ENCODE measurements at places on chromosomes 4 and X.

DNA sequence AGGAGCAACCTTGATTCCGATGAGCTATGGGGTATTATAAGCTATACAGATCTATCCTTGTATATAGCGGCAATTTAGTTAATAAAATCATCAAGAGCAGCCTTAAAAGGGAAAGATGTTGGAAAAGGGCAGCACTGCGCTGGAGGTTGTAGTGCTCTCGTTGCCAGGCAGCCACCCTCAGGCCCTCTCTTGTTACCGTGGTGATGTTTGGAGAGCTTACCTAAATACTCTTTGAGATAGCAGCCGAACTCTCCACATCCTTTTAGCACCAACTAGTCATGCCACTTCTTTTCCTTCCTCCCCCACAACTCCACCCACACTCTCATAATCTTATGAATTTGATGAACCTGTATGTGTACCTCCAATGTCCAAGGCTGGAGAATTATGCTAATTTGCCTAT is 3.8 kb upstream of the RADX start:
- DNase-seq = no peak
- H3K27me3 ChIP-seq = peaks cover 9% of the 10 kb centered on the region
- no peak overlapping the region for H3K27ac ChIP-seq
- no peaks in the 10 kb centered on the region for H3K36me3 ChIP-seq

- H3K36me3 ChIP-seq = no peaks in the 10 kb centered on the region
- H3K27ac ChIP-seq = no peak overlapping the region
- no peaks in the 10 kb centered on the region for H3K27me3 ChIP-seq
Measured at GRCh38 chrX:71177327-71177726, 32.7 kb downstream of the NLGN3 start.

- H3K27ac ChIP-seq = no peak overlapping the region
- H3K4me1 ChIP-seq = peaks cover 18% of the 10 kb centered on the region
- peaks cover 5% of the 10 kb centered on the region for H3K36me3 ChIP-seq
- DNase-seq = no peak
Measured at GRCh38 chrX:19569121-19569805, 54.0 kb upstream of the MAP3K15 start.

DNA sequence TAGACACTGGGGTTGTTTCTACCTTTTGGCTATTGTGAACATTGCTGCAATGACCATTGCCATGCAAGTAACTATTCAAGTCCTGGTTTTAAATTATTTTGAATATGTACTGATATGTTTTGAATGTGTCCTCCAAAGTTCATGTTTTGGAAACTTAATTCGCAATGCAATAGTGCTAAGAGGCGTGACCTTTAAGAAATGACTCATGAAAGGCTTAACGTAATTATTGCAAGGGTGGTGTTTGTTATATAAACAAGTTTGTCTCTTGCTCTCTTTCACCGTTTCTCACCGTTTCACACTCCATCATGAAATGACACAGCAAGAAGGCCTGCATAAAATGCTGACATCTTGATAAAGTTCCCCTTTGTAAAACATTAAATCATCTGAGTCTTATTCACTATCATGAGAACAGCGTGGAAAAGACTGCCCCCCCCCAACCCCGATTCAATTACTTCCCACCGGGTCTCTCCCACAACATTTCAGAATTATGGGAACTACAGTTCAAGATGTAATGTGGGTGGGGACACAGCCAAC is 506.9 kb upstream of the FAM47C start:
- no peak overlapping the region for H3K27ac ChIP-seq
- no peak for DNase-seq
- H3K4me1 ChIP-seq = no peaks in the 10 kb centered on the region
- no peaks in the 10 kb centered on the region for H3K27me3 ChIP-seq

DNA sequence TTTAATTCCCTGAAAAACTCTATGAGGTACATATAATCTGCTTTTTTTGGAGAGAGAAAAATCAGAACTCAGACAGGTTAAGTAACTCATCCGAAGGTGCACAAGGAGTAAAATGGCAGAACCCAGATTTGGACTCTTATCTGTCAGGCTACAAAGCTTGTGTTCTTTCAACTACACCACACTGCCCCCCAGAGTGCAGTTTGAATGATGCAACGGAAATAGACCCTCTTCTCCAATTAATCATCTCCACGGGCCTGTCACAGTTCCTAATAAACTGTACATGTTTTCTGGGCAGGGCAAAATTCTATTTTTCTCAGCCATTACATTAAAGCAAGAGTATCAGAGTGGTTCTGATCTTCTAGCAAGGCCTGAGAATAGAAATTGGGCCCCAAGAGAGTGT is 35.3 kb upstream of the DCX start:
- H3K27me3 ChIP-seq = peaks cover 6% of the 10 kb centered on the region
- no peak overlapping the region for H3K4me3 ChIP-seq
- H3K36me3 ChIP-seq = no peaks in the 10 kb centered on the region
- H3K4me1 ChIP-seq = no peaks in the 10 kb centered on the region

Measured in chondrocyte (in vitro differentiated cells).